Renal pelvis (tissue), 12 donors: ENCODE measurements at places on chromosomes 5 and 9.

- peak; percentile 5 for DNase-seq
These were observed 7.8 kb upstream of the FOXI1 start for GRCh38 chr5:170097934-170098333.

GRCh38 chr9:211557-211956 lies 3.1 kb upstream of the DOCK8 start:
- no peak for DNase-seq

- no peak for DNase-seq
These were observed 93.3 kb upstream of the PCSK5 start for GRCh38 chr9:75797085-75797580.

DNA sequence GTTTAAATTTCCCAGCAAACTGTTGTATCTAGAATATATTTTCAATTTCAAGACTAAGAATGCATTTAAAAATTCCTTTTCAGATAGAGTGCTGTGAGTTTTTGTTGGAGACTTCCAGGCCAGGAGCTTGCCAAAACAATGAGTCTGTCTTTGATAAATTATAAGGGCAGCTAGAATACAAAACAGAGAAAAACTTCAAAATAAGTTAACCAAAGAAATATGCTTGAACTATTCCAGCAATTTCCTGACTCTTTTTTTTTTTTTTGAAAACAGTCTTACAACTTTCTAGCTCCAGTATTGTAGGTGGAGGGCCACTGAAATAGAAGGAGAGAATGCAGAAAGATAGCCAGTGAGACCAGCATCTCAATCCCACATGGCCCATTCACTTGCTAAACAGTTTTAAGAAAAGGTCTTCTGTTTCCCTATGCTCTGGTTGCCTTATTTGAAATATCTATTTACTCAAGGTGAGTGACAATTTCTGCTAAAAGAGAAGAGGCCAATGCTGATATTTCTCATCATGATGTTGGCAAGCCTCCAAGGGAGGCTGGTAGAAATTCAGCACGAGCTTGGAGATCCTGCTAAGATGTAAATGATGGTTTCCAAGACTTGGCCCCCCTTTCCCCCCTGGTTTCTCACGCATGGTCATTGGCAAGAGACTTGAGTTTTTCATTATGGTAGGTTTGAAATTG lies 103.2 kb downstream of the USP20 start:
- no peak for DNase-seq

- DNase-seq: no peak
These were observed 18.4 kb upstream of the TCF7 start for GRCh38 chr5:134095887-134096589.

GRCh38 chr9:115374724-115375268 lies 256.8 kb upstream of the TNC start:
- DNase-seq: no peak

GRCh38 chr9:77018969-77019235 lies 553 bp upstream of the FOXB2 start:
- DNase-seq: no peak

DNA sequence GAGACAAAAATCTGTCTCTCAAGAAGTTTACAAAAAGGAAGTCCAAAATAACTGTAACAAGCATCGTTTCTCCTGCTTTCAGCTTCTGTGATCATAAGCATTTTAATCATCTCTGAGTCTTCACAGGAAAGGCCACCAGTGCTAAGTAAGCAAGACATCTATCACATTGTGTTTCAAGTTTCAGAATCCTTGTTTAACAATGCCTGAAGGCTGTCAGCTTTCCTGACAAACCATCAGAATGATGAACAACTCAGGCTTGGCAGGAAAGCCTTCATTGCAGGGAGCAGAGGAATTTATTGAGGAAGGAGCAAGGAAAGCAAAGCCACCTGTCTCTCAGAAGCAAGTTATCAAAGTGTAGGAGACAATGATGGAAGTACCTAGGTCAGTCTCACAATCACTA lies 143.5 kb upstream of the DAPK1 start:
- DNase-seq: no peak

DNA sequence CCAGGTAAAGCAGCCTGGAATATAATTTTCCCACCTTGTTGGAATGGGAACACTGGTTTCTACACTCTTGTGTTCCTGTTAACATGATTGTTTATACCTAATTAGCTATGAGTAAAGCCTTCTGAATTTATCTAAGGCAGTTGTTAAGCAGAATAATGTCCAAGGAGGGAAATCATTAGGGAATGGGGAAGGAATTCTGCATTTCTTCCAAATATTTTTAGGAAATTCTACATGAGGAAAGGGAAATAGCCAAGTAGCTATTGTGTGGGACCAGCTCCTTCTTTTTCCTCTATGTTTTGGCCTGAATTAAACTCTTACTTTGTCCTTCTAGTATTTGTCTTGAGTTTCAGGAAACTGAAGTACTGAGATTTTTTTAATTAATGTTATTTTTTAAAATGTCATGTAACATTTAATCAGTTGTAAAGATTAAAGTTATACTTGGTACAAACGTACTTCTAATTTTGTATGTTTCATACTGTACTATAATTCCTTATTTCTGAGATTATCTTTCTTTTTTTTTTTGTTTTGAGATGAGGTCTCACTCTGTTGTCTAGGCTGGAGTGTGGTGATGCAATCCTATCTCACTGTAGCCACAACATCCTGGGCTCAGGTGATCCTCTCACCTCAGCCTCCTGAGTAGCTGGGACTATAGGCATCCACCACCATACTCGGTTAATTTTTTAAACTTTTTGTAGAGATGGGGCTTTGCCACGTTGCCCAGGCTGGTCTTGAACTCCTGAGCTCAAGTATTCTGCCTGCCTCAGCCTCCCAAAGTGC lies 28.5 kb downstream of the ANKDD1B start:
- no peak for DNase-seq

DNA sequence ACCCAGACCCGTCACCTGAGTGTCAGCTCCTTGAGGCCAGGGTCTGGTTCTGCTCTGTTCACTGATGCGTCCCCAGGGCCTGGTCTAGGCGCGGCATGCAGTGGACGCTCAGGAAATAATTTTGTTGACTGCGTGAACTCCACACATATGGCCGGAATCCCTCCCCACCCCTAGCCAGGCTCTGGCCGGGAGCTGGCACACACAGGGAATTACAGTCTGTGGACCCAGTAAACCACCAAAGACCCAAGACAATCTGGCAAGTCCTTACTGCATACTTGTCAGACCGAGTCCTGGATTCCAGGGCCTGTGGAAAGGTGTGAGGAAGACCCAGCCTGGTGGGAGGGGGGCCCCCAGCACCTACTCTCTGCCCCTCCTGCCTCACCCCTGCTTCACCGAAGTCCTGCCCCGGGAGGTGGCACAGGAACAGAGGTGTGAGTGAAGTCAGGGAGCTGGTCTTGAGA lies 113.0 kb upstream of the IER5L start:
- no peak for DNase-seq

DNA sequence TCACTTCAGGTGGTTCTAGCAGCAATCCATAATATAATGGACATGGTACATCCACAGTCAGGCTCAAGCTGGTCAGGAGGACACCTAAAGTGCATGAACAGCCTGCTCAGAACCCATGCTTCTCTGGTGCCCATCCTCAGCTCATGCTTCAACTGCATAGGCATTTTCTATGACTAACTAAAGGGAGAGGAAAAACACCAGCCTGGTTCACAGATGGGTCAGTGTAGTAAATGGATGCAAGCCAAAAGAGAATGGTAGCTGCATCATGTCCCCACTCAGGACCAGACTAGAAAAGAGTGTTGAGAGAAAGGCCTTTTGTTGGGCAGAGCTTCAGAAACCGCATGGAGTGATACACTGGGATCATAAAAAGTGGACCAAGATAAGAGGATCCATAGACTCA lies 556.6 kb downstream of the TLE1 start:
- no peak for DNase-seq

DNA sequence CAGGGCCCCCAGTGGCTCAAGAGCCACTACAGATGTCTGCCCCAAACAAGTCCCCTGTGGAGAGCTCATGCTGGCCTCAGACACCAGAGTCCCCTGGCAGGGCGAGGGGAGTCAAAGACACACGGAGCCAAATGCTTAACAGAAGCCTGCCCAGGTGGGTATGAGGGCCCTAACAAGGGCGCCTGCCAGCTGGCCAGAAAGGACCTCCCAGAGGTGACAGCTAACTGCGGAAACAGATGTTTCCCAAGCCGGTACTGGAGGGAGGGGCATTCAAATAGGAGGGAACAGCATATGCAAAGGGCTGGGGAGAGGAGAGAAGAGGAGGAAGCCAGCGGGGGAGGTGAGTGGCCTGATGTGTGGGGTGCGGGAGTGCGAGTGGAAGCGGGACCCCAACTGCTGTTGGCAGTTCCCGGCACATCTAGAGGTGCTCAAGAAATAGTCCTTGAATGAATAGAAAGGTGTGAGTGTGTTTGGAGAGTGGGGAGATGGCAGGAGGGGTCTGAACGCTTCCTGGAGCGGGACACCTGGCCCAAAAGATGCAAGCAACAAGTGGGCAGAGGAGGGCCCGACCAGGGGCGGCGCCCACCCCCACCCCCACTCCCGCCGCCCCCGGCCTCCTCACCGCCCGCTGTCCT lies 824 bp downstream of the MXD3 start:
- no peak for DNase-seq

DNA sequence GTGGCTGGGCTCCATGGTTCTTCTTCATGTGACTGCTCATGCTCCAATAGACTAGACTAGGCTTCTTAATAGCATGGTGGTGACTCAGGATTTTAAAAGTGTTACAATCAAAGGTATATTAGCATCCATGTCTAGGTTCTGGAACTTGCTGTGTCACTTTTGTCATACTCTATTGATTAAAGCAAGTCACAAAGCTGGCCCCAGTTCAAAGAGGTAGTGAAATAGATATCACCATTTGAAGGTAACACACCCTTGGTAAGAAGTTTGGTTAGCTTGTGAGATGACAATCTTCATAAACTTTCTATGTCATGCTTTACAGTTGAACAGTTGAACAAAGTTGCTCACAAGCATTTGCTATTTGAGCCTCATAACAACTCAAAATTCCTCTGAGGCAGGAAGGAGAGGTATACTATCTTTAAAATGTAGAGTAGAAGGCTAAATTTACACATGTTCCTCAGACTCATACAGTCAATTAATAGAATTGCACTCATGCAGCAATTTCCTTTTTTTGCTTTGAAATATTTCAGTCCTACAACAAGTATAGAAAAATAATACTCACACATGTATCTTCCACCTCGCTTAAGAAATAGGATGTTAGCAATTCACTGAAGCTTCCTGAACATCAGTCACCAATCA lies 56.8 kb upstream of the TMEM252 start:
- DNase-seq: no peak

GRCh38 chr5:132408965-132409364 lies 39.5 kb downstream of the SLC22A5 start:
- no peak for DNase-seq

- no peak for DNase-seq
These were observed 480.9 kb downstream of the CDK5RAP2 start for GRCh38 chr9:120099065-120099464.

GRCh38 chr5:124738681-124739633 lies 7.5 kb downstream of the ZNF608 start:
- DNase-seq: no peak
